C1 segment of cervical spinal cord (tissue), 14 donors: ENCODE measurements at places on chromosomes 3 and 15.
A peak's percentile ranks its signal among the peaks of the same experiment; 100 is the strongest.

- no peak for DNase-seq
Observed at GRCh38 chr15:29057856-29058255, 172.1 kb downstream of the APBA2 start.

GRCh38 chr3:186588632-186589031 lies 18.1 kb downstream of the DNAJB11 start:
- DNase-seq, result no peak

GRCh38 chr15:68599560-68600071 lies 20.8 kb downstream of the CORO2B start:
- DNase-seq, result peak; percentile 55

DNA sequence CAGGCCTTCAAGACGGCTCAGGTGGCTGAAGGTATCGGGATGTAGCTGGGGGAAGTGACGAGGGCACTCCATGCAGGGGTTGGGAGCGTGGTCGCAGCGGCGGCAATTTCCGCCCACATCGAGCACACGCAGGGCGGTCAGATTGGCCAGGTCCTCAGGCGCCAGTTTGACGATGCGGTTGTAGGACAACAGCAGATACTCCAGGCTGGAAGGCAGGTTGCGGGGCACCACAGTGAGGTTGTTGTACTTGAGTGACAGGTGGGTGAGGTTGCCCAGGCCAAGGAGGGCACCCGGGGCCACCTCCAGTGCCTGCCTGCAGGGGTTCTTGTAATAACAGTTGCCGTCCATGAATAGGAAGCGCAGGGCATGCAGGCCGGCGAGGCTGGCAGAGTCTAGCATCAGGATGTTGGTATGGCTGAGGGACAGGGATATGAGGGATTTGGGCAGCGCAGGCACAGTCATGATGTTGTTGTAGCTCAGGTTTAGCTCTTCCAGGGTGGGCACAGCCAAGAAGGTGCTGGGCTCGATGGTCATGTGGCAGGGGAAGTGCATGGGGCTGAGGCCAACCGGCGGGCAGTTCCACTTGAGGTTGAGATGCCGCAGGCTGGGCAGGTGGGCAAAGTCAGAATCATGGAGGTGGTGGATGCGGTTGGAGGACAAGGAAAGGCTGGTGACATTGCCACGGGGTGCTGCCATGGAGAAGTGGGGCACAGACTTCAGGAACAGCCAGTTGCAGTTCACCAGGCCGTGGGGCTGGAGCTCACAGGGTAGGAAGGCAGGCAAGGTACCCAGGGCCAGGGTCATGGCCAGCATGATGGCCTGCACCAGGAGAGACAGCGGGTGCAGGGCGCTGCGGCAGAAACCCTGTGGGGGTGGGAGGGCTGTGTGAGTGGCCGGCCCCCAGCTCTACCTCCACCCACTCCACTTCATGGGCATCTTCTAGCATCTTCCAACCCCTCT lies 1.7 kb downstream of the TLR9 start:
- DNase-seq, result no peak

DNA sequence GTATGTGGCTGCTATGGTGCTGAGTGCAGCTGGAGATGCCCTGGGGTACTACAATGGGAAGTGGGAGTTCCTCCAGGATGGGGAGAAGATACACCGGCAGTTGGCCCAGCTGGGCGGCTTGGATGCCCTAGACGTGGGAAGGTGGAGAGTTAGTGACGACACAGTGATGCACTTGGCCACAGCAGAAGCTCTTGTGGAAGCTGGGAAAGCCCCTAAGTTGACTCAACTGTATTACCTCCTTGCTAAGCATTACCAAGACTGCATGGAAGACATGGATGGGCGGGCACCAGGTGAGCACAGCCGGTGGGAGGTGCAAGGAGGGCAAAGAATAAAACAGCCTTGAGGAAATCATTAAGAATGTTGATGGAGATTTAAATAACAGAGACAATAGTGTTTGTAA lies 2.9 kb downstream of the ADPRH start:
- no peak for DNase-seq

GRCh38 chr15:76282465-76282864 lies 28.8 kb downstream of the ETFA start:
- no peak for DNase-seq

DNA sequence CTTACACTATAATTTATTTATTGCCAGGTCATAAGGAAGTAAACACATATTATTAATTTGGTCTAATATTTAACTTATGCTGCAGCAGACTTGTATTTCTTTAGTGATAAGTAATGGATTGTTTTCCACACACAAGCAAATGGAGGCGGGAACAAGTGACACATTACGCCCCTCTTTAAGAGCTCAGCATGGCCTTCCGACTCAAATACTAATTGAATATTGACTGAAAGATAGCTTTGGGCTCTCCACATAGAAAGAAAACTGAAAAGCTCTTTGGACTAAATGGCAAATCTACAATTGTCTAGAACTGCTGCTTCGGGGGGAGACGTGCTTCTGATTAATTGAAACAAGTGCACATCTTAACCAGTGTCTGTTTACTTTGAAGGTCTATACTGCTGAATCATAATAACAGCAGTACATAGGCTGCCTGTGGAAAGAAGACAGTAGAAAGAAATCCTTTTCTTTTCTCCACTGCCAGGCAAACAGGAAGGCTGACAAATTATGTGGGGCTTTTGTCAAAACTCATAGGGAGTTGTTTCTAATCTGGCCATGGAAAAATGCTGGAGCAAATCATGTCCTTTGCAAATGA lies 15.9 kb downstream of the CADPS start:
- no peak for DNase-seq

GRCh38 chr3:31232055-31233025 lies 300.4 kb upstream of the STT3B start:
- no peak for DNase-seq

- DNase-seq, result no peak
Observed at GRCh38 chr3:17023006-17023664, 138.4 kb downstream of the PLCL2 start.

- no peak for DNase-seq
Observed at GRCh38 chr15:73617301-73617831, 15.8 kb downstream of the NPTN start.

GRCh38 chr3:136186344-136186743 lies 9.8 kb downstream of the MSL2 start:
- no peak for DNase-seq
